NCI-H226 (cell line): ENCODE measurements at places on chromosomes 3 and 15.
A peak's percentile ranks its signal among the peaks of the same experiment; 100 is the strongest.

DNA sequence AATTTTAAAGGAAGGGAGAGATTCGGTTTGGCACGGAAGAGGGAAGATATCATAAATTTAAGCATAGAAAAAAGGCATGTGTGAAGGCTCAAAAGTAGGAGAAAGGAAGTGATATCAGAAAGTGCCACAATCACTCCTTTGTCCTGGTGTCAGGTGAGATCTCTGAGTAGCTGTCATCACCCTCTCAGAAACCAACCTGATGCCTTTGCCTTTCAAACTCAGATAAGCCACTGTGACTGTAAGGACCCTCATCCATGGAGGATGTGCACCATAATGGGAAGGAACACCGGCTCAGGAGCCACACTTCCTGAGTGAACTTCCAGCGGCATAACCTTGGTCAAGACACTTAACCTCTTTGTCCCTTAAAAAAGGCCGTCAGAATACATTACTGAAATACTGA, 318.7 kb upstream of the SEMA6D start:
- no peak for DNase-seq

GRCh38 chr3:196643201-196643749, 3.8 kb downstream of the NRROS start:
- no peak for DNase-seq

DNA sequence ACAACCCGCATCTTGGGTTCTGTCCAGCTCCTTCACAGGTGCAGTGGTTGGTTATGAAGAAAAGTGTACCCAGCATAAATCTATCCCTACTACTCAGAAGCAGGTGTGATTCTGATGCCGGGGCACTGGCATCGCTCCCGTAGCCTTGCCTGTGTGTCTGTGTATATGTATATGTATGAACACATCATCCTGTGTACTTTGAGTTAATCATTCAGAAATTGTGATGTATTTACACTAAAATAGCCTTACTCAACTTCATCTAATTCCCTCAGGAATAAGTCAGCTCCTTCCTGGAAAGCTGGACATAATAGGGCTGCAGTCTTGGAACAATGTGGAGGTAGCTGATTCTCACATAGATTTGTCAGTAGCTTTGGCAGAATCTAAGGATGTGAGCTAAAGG, 6.7 kb upstream of the ZBED2 start:
- DNase-seq = no peak

- peak; percentile 61 for DNase-seq
These were observed 20.2 kb upstream of the BTLA start for GRCh38 chr3:112519424-112520001.

DNA sequence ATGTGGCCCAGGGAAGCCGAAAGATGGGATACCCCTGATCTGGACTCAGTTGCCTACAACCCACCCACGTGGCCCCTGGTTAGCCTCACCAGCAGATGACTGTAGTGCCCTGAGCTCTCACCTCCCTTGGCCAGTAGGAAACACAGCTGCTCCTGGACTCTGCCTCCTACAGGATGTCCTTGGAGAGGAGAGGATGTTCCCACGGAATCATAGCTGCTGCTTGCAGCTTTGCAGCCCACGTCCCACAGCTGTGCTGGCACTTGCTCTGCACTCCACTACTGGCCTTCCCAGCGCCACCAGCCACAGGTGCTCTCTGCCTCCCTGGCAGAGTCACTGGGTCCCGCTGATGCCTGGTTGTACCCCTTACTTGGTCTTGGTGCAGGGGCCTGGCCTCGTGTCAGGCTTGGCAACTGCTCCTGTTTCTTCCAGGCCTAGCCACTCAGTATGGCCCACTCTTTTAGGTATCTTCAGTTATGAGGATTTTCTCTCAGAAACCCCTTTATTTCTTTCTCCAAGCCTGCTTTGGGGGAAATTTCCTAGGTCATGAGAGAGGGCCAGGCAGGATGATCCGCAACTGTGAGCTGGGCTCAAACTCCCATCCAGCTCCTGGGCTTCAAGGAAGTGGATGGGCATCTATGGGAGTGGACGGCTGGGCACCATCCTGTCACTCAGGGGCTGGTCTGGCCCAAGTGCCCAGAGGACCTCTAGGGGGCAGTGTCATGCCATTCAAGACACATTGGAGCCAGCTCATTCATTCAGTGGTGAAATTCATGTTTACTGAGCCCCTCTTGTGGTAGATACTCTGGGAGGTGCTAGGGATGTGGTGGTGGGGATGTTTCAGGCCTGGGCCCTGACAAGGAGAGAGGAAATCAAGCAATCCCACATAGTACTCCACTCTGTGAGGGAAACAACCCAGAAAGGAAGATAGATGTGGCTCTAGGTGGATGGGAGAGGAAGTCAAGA, 16.2 kb upstream of the VILL start:
- peak; percentile 14 for DNase-seq

DNA sequence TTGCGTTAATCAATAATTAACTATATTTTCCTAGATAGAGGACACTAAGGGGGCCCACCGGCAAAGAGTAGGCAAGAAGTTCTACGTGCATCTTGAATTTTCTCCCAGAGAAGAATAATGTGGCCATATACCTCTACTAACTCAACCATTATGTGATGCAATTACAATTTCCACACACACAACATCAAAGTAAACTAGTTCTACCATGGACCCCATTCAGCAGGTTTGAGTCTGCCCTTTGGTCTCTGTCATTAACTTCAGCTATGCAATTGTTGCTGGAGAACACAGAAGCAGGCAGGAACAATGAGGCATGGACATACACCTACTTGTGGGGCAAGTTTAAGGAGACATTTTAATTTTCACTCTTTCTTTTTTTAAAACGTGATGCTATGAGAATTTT, 705.9 kb downstream of the PDCD6IP start:
- no peak for DNase-seq

GRCh38 chr3:32641356-32641755, 43.6 kb upstream of the CNOT10 start:
- no peak for DNase-seq

GRCh38 chr15:39275066-39275465, 305.8 kb upstream of the THBS1 start:
- DNase-seq = no peak

DNA sequence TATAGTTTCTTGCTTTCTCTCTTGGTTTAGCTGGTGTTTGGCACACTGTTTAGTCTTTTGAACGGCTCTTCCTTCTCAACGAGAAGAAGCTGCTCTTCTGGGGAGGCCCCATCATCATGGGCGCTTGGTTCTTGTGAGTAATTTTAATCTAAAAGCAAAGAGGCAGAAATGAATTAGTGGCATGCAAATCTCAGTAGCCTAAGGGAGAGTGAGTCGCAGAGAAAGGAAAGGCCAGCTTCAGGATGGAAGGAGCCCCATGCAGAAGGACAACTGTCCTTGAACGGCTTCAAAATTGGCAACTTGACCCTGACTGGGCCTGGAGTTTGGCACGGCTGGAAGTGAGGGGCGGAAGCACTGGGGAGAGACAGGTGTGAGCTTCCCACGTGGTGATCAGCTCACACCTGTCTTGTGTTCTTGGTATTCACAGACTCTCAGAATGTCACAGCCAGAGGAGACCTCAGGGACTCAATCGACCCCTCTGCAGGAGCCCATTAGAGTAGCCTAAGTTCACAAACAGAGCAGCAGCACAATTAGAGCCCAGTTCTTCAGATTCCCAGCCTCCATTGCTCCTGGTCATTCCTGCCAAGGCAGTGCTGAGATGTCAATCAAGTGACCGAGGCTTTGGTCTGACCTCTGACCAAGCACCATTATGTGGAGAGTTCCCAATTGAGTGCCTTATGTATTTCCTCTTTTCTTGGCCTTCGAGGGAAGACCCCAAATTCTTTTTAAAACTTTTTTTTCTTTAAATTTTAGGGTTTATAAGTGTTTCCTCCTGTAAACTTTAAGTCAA, 41.3 kb upstream of the ETV5 start:
- DNase-seq = no peak

DNA sequence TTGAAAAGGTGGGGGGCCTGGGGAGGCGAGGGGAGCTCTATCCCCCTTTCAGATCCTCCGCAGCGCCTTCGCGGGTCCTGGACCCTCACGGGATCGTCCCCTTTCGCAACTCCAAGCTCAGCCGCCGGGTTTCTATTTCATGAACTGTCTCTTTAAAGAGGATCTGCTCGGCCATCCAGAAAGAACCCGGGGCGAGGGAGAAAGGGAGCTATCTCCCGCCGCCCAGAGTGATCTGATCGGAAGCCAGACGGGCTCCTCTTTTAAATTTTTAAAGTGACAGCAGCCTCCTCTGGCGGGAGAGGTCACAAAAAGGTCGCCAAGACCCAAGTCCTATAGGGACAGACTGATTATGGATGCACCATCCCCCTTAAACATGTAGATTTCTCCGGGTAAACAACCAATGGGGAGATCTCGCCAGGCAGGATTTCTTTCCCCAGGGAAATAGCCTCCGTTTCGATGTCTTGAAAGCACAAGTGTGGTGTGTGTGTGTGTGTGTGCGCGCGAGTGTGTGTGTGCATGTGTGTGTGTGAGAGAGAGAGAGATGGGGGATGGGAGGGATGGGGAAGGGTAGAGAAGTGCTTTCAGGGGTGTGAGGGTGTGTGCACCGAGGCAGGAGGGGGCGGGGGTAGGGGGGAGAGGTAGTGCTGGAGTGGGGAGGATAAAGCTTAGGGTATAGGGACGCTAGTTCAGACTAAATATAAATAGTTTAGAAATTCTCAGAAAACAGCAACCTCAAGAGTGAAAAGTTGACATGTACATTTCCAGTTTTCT, 516.1 kb downstream of the MECOM start:
- peak; percentile 2 for DNase-seq

DNA sequence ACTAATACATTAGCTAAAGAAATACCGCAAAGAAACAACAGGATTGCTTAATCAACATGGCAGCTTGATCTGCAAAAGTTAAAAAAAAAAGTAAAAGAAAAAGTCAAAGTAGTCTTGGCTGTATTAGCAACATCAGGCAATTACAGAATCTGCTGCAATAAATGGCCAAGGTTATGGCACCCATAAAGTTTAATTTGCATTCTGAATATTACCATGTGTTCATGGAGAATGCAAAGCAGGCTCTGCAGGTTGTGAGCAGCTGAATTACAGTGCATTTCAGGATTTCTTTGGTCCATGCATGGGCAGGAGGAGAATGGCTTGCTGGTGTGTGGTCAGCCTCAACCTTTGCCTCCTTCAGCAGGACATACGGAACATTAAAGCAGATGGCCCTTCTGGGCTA, 199.1 kb upstream of the AZI2 start:
- DNase-seq = no peak

DNA sequence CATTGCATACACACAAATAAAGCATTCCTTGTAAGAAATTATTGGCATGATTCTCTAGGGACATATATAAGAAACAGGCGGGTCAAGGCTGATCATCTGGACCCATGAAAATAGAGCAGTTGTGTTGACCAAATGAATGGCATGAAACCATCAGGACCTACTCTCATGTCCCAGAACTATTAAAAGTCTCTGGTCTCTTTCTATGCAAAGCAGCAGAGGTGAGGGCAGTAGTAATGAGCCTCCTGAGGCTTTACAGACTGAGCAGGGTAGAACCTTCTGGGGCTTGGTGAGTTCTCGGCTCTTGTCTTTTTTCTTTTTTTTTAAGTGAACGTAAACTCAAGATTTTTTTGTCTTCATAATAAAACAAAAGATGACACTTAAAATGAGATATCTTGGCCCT, 9.3 kb downstream of the GLDN start:
- no peak for DNase-seq

- peak; percentile 41 for DNase-seq
These were observed 86.5 kb upstream of the MYZAP start for GRCh38 chr15:57505056-57505715.

DNA sequence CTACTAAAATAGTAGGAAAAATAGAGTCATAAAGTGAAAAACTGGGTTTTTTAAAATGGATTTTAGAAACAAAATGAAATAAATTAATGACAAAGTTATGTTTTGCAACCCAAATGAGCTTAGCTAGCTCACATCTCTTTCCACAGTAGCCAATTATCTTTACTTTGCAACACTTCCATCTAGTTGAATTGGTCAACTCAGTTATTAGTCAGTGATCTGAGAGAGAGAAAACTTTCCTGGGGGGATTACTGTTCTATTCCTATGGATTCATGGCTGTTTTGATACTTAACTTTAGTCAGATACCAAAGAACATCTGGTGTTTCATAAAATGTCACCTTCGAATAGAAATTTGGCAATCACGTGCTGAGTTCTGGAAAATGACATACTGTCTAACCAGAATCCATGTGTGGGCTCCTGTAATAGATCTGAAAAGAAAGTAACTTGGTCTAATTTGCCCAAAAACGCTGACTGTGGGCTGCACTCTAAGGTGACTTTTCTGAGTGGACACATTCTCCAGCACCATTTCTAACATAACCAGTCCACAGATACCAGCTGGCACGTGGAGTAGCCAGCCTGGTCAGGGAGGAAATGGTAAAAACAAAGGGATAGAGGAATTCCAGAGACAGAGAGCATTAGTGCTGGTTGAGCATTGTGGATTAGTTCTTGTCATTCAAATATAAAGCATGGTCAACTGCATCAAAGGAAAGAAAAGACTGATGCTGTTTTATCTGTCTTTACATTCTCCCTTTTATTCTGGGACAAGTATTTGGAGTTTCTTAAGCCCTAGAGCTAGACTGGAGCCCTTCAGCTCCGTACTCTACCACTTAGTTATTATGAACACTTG, 45.2 kb upstream of the CCDC80 start:
- no peak for DNase-seq

GRCh38 chr3:37785736-37786135, 75.9 kb upstream of the CTDSPL start:
- no peak for DNase-seq

DNA sequence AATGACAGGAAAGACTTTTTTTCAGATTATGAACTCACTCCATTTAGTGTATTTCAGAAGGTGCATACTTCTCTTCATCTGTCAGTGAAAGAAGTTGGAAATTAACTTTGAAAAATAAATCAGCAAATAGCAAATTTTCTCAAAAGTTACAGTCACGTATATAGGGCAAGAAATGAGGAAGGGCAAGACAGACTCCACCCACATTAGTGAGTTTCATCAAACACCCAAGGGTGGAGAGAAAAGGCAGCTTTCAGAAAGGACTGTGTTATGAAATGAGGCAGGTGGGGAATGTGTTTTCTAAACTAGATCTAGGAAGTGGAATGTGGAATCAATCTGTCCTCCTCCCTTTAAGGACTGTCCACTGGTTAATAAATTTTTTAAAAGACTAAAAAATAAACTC, 2.9 kb downstream of the SLC22A13 start:
- no peak for DNase-seq

GRCh38 chr15:101660005-101660404, 7.8 kb upstream of the TM2D3 start:
- DNase-seq = no peak

- DNase-seq = no peak
These were observed 635 bp upstream of the VILL start for GRCh38 chr3:37989821-37990480.
